Amniotic epithelial cell (primary cell): ENCODE measurements at places on chromosomes 5 and 9.

- DNase-seq: peak; percentile 60
Observed at GRCh38 chr9:19493174-19493811, 84.5 kb downstream of the ACER2 start.

GRCh38 chr5:96590796-96591195 lies 71.4 kb upstream of the CAST start:
- peak; percentile 61 for DNase-seq

DNA sequence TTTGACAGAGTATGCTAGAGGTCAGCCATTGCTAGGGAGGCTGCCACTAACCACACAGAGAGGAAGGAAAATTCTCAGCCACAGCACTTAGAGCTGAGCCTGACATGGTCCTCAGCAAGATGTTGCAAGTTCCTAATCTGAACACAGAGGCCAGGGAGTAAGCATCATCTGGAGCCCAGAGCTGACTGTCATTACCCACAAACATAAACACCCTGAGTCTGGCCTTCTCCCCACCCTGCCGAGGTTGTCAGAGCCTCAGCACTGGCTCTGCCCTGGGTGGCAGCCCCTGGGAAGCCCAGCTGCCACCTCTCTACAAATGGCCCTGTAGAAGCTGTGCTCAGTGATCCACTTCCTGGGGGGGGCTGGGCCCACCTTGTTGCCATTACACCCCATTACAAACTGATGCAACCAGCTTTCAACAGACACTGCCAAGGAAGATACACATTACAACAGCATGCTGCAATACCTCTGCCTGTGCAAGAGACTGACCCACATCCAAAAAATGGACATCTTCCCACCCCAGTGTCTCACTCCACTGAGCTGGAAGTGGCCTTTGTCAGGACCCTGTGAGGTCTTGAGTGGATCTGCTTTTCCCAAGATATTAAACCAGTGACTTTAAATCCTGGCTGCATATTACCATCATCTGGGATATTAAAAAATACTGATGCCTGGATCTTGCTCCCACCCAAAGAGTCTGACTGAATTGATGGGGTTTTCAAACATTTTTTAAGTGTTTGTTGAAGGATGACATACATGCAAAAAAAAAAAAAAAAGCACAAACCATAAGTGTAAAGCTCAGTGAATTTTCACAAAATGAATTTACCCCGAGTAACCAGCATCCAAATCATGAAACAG lies 33.0 kb downstream of the IRF1 start:
- DNase-seq: peak; percentile 91

DNA sequence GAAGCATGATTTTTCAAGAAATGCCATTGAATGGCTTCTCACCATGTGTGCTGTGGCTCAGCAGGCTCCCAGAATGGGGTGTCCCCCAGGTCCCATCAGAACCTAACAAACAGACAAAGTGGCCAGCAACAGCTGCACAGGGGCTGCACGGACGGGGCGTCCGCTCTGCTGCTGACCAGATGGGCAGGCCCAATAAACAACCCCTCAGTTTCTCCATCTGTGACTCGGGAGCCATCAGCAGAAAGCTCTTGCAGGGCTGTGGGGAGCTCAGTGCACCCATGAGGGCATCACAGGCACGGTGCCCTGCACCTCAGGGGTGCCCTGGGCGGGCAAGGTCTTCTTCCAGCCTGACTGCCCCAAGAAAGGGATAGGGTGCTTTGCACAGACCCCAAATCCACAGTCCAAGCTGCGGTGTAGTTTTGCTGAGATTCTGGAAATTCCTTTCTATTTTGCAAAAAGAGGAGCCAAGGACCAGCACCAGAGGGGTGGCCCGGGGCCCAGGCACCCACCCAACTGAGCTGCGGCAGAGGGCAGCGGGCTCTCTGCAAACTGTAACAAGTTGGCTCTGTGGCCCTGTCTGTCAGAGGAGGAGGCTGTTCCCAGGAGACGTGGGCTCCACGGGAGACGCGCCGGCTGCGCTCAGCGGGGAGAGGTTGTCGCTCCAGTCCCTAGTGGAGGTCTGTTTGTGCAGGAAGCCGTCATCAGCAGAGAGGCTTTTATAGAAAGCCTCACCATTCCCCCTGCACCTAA lies 138.7 kb upstream of the PPP1R26 start:
- DNase-seq: no peak

DNA sequence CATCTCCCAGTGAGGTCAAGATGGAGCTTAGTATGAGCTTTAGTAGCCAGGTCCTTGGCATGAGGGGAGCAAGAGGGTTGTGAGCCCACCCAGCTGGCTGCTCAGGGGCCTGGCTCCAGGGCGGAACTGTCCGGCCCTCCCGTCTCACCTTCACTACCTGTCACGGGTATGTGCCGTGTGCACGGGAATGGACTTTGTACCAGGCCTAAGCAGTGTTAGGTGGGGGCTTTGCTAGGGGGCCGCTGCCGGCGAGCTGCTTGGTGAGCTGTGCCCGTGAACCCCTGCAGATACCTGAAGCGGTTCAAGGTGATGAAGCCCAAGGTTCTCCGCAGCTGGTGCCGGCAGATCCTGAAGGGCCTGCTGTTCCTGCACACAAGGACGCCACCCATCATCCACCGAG lies 46.7 kb downstream of the WNK2 start:
- no peak for DNase-seq
